ENCODE measurements at places on chromosomes 6 and 20.
A peak's percentile ranks its signal among the peaks of the same experiment; 100 is the strongest.

DNA sequence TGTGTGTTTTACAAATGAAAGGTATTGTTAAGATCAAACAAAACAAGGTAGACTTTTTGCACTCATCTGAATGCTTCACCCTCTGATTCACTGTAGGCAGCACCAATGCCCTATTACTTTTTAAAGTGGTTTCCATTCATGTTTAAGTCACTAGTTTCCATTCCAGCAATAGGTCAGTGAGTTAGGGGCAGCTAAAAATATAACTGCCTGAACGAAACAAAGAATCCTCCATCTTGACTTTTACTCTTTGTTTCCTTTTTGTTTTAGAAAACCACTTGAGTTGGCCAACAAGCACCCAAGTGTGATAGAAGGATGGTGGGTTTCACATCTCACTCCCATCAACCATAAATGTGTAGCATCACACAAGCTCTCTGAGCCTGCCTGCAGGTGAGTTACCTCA, 25.5 kb downstream of the CLIC5 start:
- no peak for DNase-seq

DNA sequence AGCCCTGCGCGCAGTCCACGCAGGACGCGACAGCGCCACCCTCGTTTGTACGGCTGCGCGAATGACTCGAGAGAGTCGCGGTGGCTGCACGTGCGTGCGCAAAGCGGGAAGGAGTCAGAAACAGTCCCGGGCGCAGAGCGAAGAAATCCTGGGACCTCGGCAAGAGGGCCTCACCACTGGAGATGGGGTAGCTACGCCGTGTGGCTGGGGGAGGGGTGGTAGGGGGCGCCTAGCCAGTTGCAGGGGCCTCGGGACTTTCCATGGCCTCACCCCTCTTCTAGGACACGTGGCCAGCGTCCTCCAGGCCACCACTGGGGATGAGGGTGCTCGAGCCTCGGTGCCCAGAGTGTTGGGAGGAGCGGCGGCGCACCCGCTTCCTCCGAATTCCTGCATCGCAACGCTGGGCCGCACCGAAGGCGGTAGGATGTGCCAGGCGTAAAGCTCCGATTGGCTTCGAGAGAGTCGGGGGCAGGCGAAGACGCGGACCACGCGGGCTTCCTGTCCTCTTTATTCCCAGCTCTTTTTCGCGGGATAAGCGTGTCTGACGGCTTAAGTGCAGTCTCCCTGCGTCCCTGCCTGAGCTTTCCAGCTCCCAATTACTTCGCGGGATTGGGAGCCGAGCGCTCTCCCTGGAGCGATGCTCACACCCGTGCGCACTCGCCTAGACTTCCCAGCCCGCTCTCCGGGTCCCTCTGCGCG, 38.7 kb downstream of the NCR2 start:
- DNase-seq, result no peak

- DNase-seq, result no peak
Observed at GRCh38 chr20:10328897-10329255, 105.1 kb downstream of the MKKS start.

- peak; percentile 61 for DNase-seq
Observed at GRCh38 chr20:51542571-51543421, at the start of gene NFATC2. Gene NFATC2, minus strand, starts transcription at chr20:51542719. Its CDS starts 220 bp downstream, at chr20:51542499.

GRCh38 chr20:46022411-46023147, 6.4 kb upstream of the SLC12A5 start:
- DNase-seq, result peak; percentile 76

DNA sequence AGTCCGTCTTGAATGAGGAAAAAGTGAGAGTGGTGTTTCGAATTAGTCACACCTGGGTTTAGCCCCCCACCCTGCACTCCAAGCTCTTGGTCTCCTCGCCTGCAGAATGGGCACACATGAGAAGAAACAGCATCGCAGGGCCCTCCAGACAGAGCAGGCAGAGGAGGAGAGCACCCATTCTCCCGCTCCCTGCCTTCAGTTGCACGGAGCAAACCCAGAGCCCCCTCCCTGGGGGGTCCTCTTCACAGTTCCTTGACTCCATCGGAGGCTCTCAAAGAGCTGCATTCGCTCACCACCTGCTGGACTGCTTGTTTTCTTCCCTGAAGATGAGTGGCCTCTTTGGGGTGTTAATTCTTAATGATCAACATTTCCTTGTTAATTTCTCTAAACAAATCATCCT, 5.1 kb downstream of the CST7 start:
- no peak for DNase-seq

DNA sequence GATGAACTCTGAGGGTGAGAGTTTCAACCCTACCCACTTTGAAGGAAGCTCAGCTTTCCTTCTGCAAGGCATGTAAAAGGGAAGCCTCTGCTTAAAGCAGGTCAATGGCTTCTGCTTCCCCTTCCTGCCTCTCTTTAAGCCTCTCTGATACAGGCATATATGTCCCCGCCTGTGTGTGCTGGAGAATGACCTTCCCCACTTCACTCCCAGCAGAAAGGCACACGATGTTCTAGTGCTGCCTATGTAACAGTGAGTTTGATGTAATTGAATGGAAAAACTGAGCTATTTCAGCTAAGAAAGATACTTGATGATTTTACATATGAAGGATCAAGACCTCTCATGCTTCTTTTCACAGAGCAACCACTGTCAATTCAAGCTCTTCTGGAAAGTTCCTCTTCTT, 632.2 kb downstream of the HACE1 start:
- DNase-seq, result no peak

- no peak for DNase-seq
Observed at GRCh38 chr6:101578306-101578705, 184.8 kb downstream of the GRIK2 start.

GRCh38 chr20:60653111-60653845, 598.8 kb upstream of the CDH4 start:
- no peak for DNase-seq

DNA sequence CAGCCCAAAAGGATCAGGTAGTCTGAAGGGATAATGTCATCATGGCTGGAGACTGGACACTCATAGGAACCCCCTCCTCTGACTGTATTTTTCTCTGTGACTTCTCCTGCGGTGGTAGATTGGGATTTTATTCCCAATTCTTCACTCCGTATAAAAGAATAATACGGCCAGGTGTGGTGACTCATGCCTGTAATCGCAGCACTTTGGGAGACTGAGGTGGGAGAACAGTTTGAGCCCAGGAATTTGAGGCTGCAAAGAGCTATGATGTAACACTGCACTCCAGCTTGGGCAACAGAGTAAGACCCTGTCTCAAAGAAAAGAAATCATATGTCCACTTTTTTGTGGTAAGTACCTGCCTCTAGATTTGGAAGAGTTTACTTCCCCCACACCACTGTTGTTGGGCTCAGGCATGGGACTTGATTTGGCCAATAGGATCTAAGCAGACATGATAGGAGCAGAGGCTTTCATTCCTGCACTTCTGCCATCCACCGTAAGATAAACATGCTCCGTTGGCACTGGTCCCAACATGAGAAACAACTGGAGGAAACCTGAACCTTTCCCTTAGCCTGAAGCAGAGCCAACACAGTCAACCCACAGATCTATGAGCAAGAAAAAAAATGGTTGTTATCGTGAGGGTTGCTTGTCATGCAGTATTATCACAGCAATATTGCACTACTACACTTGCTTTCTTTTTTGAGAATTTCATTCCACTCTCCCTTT, 82.0 kb downstream of the JPH2 start:
- DNase-seq, result no peak

- peak; percentile 52 for DNase-seq
Observed at GRCh38 chr6:142474531-142475289, 172.9 kb downstream of the ADGRG6 start.

DNA sequence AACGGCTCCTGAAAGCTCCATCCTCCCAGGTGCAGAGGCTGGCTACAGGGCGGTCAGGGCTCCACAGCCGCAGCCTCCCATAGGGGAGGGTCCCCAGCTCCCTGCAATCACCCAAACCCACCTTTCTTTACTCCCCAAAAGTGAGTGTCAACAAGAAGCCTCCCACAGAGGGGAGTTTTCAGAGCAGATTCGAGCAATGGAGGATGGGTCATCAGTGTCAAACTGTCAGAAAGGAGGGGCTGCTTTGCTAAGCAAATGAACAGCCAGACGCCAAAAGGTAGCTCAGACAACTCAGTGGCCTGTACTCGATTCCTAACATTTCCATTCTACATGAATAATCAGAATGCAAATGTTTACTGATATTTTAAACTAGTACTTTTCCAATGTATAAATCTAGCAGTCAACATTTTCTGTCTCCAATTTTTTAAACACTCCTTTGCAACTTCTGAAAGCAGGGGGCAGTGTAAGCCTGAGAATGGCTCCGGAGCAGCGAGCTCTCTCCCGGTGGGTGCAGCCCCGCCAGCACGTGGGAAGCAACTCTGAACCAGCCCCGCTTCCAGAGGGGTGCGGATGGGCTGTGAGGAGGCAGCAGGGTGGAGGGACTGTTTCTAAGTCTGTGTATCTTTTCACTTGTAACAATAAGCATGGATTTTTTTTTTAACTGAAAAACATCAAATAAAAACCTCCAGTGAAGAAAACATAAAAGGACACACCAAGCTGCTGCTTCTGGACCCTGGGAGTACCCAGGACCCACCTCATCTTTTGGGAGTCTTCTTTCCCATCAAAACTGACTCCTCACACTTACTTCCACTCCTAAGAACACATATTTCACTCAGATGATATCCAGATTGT, 54.9 kb downstream of the TAF4 start:
- peak; percentile 75 for DNase-seq

All from CD4-positive, alpha-beta T cell treated with Interleukin-17A for 1 hour (primary cell).